ENCODE measurements at places on chromosomes 1 and 21. TPM values are rescaled to one million over a fixed set of nuclear protein-coding genes. Genes with fewer than 3 reads are reported as not detected.

- DNase-seq: no peak
Measured at GRCh38 chr1:193183019-193183627, 3.3 kb downstream of the B3GALT2 start.

- no peak for DNase-seq
Measured at GRCh38 chr1:76501586-76502219, 365.6 kb upstream of the ST6GALNAC5 start.

- DNase-seq: no peak
Measured at GRCh38 chr1:201925981-201926645, 20.2 kb downstream of the LMOD1 start.

PLEKHA6 gene
- total RNA-seq: 17.0 TPM

S1PR1 gene
- 3.5 TPM for total RNA-seq

- DNase-seq: no peak
Measured at GRCh38 chr21:28884481-28884880, 108.2 kb downstream of the LTN1 start.

All from H1 (cell line).